ENCODE measurements at places on chromosomes 13 and 19. TPM values are rescaled to one million over a fixed set of nuclear protein-coding genes. Genes with fewer than 3 reads are reported as not detected.
A peak's percentile ranks its signal among the peaks of the same experiment; 100 is the strongest.

DNA sequence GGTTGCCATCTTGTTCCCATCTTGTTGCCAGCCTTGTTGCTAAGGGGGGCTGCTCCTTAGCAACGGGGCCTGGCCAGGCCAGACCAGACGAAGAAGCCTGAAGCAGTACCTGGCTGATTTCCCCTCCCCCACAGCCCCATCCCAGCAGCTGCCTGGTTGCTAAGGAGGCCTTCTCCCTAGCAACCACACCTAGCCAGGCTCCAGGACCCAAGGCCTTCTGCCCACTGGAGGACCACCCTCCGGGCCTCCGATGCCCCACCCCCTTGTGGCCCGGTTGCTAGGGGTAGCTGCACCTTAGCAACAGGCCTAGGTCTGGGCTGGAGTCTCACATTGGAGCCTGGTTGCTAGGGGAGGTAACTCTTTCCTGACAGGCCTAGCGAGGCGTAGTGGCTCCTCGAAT, 3.9 kb downstream of the PRRG2 start:
- no peaks in the 10 kb centered on the region for H3K27me3 ChIP-seq
- DNase-seq = no peak
- H3K4me3 ChIP-seq = no peak overlapping the region
- no peaks in the 10 kb centered on the region for H3K4me1 ChIP-seq

DNA sequence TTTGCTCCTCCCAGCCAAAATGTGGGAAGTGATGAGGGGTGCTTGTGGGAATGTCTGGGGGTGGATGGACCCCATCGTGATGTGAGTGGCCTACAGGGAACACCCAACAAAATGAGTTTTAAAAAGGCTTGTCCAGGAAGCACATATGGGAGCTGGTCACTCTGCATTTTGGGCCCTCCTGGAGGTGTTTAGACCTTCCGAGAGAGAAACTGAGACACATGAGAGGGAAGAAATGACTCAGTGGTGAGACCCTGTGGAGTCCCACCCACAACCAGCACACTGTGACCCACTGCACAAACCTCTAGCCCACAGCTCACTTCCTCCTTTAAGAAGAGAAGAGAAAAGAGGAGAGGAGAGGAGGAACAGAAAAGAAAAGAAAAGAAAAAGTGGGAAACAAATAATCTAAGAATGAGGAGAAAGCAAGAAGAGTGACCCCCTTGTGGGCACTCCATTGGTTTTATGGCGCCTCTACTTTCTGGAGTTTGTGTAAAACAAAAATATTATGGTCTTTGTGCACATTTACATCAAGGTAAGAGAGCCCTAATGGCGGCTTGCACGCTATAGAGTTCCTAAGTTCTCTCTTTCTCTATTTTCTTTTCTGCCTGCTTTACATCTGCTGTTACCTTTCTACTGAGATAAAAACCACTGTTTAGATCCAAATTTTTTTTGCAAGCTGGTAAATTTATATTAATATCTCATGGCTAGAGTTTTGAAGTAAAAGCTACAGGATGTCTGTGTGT, 13.3 kb upstream of the LILRB1 start:
- H3K36me3 ChIP-seq = no peaks in the 10 kb centered on the region
- peak overlapping the region; percentile 80 for H3K27ac ChIP-seq
- H3K4me1 ChIP-seq = peaks cover 24% of the 10 kb centered on the region
- peak overlapping the region; percentile 46 for H3K4me3 ChIP-seq
- DNase-seq = no peak

Gene NAPSA
- polyA plus RNA-seq = 5.0 TPM

Gene METTL21C
- not detected for polyA plus RNA-seq

Gene LGALS14
- polyA plus RNA-seq = not detected

Gene SMIM44
- polyA plus RNA-seq = not detected

Gene REEP6
- polyA plus RNA-seq = 1.2 TPM

DNA sequence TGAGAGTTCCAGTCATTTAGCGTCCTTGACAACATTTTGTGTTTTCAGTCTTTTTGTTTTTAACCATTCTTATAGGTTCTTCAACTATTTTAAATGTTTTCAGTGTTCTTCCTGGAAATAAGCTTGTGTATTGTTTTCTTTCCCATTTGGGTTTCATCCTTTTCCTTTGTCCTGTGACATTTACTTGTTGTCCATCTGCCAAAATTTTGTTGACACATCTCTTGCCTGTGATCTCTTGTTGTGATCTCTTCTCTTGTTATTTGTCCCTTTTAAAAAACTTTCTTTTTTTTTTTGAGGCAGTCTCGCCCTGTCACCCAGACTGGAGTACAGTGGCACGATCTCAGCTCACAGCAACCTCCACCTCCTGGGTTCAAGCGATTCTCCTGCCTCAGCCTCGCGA, 96.5 kb downstream of the PDS5B start:
- H3K27me3 ChIP-seq = no peaks in the 10 kb centered on the region
- DNase-seq = no peak
- H3K27ac ChIP-seq = no peak overlapping the region

DNA sequence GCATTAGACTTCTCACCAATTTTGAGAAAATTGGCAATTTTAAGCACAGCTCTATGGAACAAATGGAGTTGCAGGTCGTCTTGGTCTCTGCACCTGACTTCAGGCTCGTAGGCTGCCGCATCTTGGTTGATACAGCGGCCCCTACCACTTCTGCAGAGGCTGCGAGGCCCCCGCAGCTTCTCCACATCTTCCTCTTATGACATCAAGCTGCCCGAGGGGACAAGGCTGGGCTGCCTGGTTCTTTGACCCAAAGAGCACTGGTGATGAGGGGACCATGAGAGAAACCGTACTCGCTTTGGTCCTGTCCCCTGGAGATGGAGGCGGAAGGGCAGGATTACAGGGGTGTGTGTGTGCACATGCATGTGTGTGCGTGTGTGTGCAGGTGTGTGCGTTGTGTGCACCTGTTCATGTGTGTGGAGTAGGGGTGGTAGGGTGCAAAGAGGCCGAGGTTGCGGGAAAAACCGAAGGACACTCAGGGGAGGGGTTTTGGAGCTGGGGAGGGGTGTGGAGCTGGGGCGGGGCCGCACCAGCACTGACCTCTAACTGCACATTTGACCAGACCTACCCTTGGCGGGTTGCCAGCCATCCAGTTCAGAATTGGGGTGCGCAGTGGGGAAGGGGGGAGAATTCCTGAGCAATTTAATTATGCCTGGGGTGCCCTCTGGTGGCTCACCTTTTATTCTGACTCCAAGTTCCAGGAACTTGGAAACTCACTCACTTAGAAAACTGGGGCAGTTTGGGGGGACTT, 65.1 kb upstream of the ARHGEF7 start:
- H3K27ac ChIP-seq = no peak overlapping the region
- no peak for DNase-seq
- no peaks in the 10 kb centered on the region for H3K4me1 ChIP-seq
- H3K27me3 ChIP-seq = no peaks in the 10 kb centered on the region
- H3K4me3 ChIP-seq = no peak overlapping the region

Gene FGF21
- not detected for polyA plus RNA-seq

Gene MAB21L1
- polyA plus RNA-seq = 0.67 TPM

GRCh38 chr13:27842571-27842970, 50.3 kb downstream of the GSX1 start:
- no peaks in the 10 kb centered on the region for H3K36me3 ChIP-seq
- H3K27me3 ChIP-seq = peaks cover 26% of the 10 kb centered on the region
- no peak overlapping the region for H3K4me3 ChIP-seq

Gene COL5A3
- polyA plus RNA-seq = 2.2 TPM

Gene KLK14
- 0.33 TPM for polyA plus RNA-seq

DNA sequence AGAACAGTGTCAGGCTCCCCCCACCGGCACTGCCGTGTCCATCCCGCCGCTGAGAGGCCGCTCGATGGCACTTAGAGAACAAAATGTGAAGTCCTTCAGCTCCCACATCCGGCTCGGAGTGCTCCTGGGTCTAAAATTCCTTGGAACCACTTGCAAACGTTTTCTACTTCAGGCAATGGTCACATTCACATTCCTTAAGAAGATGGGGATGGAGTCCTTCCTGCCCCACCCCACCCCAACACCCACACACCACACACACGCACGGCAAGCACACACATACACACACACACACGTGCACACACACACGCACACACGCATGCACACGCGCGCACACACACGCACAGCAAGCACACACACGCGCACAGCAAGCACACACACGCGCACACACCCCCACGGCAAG, 83.4 kb downstream of the SOX1 start:
- H3K36me3 ChIP-seq = no peaks in the 10 kb centered on the region
- no peaks in the 10 kb centered on the region for H3K27me3 ChIP-seq
- H3K27ac ChIP-seq = no peak overlapping the region
- DNase-seq = no peak
- H3K4me1 ChIP-seq = no peaks in the 10 kb centered on the region

DNA sequence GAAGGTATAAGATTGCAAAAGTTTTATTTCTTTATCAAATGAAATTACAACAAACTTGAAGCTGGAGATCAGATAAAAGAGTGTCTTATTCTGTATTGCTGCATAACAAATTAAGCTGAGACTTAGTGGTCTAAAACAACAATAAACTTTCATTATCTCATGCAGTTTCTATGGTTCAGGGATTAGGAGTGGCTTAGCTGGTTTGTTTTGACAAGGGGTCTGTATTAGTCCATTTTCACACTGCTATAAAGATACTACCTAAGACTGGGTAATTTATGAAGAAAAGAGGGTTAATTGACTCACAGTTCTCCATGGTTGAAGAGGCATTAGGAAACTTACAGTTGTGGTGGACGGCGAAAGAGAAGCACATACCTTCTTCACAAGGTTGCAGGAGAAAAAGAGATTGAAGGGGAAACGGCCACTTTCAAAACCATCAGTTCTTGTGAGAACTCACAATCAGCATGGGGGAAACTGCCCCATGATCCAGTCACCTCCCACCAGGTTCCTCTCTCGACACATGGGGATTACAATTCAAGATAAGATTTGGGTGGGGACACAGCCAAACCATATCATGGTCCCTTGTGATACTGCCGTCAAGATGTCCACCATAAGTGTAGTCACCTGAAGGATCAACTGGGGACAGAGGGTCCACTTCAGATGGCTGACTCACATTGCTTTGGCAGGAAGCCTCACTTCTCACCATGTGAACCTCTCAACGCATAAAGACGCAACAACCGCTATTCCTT, 97.8 kb downstream of the RNF17 start:
- no peak for DNase-seq
- no peak overlapping the region for H3K4me3 ChIP-seq
- H3K4me1 ChIP-seq = no peaks in the 10 kb centered on the region
- no peaks in the 10 kb centered on the region for H3K27me3 ChIP-seq
- no peaks in the 10 kb centered on the region for H3K36me3 ChIP-seq
